ENCODE measurements at places on chromosomes 2 and 18.

GRCh38 chr2:233977296-233977837 lies 60.2 kb downstream of the TRPM8 start:
- no peak for DNase-seq

GRCh38 chr2:181198183-181198864 lies 217.9 kb downstream of the UBE2E3 start:
- DNase-seq: no peak

GRCh38 chr2:73850009-73850408 lies 21.2 kb downstream of the STAMBP start:
- no peak for DNase-seq

GRCh38 chr2:128360711-128361110 lies 42.0 kb upstream of the HS6ST1 start:
- no peak for DNase-seq

DNA sequence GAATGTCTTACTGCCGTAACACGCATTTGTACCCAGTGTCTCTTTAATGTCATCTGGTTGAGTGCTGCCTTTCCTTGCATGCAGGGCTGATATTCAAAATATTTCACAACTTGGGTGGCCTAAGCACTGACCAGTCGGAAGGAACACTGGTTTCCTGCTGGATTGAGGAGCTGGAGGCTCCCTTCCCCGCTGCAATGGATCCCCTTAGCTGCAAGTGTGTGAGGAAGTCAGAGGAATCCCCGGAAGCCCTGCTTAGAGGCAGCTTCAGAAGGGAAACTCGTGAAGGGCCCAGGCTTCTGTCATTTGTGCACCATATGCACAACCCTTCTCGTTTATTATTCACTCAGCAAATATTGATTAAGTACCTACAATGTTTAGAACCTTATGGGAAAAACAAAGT lies 33.2 kb upstream of the SP3 start:
- no peak for DNase-seq

DNA sequence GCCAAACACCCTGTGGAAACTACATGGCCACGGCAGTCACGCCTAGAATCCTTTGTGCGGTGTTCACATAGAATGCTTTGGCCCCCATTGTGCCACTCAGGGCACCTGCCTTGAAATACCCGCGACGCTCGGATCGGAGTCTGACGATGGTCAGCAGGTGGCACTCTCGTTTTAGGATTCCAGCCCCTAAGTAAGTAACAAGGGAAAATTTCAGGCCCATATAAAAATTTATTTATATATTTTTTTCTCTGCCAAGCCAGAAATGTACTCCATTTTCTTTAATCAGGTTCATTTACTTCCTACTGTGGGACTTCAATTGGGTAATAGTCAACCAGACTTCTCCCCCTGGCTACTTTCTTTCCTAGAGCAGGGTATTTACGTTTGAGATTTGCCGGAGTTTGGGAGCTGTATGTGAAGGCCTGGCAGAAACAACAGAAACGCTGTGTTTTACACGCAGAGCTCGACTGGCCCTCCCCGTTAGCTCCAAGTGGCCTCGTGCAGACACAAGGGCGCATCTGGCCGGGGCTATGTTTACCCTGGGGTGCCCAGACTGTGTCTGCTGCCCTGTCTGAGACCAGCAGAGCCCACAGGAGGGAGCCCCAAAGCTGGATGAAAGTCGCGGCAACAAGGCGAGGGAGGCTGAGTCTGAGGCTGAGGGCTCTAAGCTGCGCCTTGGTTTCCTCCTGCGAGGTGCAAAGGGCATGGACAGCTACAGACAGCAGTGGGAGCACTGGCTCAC lies 41.6 kb downstream of the LRRC30 start:
- peak; percentile 63 for DNase-seq

DNA sequence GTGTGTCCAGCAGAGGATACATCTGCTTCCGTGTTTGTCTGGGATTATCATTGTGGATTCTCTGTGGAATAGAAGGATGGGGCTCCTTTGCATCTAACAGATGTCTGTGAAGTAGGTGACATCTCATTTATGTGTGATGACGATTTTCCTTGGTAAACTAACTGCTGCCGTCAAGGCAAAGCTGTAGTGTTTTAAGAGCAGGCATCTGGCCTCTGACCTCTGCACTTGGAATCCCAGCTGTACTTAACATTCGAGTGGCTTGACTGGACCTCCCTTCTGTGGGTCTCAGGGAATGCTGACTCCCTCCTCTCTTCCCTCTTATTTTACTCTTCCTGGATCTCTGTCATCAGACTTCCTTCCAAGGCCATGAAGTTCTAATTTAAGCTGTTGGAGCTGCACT lies 56.4 kb downstream of the DCDC2C start:
- no peak for DNase-seq

GRCh38 chr2:37561615-37562569 lies 109.5 kb downstream of the CDC42EP3 start:
- DNase-seq: no peak

DNA sequence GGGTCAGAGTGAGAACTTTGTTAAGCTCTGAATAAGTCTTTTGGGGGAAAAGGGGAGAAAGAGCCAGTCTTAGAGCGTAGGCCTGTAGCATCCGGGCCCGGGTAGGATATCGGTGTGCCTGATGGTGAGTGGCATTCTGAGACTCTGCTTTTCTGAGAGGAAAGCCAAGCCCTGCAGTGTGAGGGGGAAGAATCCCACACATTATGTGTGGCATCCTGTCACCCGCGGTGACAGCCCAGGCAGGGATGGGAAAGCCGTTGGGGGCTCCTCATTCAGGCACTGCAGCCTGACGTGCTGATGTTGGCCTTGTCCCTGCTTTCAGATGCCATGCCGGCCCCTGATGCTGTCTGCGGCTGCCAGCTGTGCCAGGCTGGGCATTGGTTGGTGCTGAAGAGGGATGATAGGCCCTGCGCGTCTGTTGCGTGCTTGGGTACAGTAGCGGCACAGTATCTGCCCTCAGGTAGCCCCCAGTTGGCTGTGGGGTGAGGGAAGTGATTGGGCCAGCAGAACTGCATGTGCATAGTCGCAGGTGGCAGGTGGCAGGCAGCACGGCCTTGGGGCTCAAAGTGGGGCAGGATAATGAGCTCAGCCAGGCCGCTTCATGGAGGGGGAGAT lies 37.6 kb downstream of the GLI2 start:
- no peak for DNase-seq

- DNase-seq: no peak
Measured at GRCh38 chr2:47310801-47311560, 92.0 kb upstream of the MSH2 start.

GRCh38 chr2:33729353-33729752 lies 130.3 kb upstream of the FAM98A start:
- no peak for DNase-seq

DNA sequence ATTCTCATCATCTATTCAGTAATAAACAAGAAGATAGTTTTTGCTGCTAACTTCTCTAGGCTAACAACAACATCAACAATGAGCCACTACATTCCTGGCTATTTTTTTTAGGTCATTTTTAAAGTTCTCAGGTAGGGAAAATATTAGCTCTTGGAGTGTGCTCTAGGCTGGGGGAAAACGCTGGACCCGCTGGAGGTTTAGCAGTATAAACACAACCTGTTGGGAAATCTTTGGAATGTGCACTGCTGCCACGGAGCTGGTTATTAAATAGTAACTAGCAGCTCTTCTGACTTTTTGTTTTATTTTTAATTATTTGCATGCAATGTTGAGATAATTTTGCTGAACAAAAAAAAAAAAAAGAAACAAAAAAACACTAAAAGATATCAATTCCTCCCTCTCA lies 892.1 kb upstream of the ACVR2A start:
- no peak for DNase-seq

GRCh38 chr2:10584843-10585475 lies 104.8 kb downstream of the NOL10 start:
- DNase-seq: peak; percentile 40

GRCh38 chr2:67776276-67776675 lies 286.5 kb downstream of the C1D start:
- DNase-seq: no peak

- DNase-seq: no peak
Measured at GRCh38 chr2:48134704-48135103, 228.4 kb upstream of the FBXO11 start.

GRCh38 chr2:108986916-108987510 lies 2.0 kb downstream of the EDAR start:
- no peak for DNase-seq

- DNase-seq: no peak
Measured at GRCh38 chr2:11920993-11921583, 174.7 kb downstream of the LPIN1 start.

DNA sequence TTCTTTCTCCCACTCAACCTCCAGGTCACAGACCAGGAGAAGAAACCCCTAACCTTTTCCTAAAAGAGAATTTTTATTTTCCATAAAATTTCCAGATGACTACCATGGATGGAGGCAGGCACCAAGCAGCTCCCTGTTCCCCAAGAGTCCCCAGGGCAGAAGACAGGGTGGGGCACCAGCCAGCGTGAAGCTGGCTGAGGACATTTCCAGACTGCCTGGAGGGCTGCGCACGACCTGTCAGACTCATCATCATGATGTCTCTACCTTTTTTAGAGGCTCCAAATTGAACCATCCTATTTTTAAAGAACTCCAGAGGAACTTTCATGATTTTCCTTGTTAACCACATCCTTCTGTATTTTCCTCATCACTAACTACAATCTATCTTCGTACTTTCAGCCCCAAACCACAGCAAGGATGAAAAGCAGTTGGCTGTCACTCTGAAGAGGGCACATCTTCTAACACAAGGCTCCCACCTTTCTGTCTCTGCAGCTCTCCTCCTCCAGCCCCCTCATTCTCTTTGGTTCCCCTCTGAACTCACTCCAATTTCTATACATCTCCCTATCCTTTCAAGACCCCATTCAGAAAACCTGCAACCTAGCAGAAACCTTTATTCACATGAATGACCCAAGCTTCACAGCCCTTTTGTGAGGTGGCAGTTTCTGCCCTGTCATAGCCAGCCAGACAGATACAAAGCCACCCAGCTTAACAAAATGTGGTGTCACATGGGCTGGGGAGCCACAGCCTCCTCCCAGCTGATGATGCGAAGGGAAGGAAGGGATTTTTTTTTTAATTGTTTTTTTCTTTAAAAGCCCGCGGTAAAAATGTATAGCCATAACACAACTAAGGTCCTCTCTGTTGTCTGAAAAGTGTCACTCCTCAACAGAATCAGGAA lies 11.1 kb downstream of the AMMECR1L start:
- DNase-seq: peak; percentile 54

DNA sequence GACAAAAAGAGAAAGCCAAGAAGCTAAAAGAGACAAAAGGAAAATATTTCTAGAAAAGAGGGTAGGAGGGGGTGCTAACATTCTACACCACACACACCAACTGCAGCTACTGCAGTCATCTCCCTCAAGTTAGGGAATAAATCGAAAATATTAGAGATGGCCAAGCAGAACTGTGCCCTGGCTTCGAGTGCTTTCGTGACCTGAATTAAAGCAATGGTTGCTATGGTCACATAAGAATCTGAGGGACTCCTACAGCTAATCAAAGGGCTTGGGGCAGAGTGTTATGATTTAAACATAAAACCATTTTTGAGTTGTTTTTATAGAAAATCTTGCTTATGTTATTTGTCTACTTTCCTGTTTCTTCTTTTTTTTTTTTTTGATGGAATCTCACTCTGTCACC lies 159.6 kb upstream of the HNRNPA3 start:
- no peak for DNase-seq

Data from neuronal stem cell (in vitro differentiated cells).